ENCODE measurements at places on chromosomes 7 and 10.

- H3K36me3 ChIP-seq: no peaks in the 10 kb centered on the region
- H3K4me1 ChIP-seq: no peaks in the 10 kb centered on the region
Measured at GRCh38 chr10:101373063-101373462, 19.1 kb downstream of the BTRC start.

DNA sequence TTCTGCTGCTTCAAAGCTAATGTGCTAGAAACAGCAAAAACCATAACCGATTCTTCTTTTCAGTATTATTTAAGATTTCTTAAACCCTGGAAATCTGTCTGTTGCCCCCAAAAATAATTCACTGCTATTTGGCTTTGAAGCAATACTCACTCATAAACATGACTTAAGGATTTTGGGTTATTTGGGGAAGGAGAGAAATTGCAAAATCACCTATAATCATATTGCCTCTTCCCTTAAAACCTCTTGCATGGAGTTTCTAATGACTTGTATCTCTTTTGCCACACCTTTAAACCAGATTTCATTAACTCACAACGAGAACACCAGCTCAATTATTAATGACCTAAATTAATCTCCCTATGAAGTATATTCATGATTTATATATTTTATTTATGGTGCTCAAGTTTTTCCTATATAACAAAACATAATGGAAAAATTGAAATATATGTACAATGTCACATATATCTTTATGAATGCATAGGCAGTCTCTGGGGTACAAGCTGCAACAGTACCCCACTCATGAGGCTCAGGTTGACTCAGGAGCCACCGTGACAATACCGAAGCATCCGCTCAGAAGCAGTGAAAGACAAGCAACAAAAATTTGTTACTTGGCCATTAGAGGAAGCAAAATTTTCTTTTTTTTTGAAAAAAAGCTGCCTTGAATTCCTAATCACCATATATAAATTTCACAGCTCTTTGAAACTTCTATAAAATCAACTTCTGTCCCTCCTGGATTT is 3.0 kb downstream of the NAMPT start:
- H3K27ac ChIP-seq: no peak overlapping the region
- H3K4me1 ChIP-seq: peaks cover 64% of the 10 kb centered on the region
- peaks cover 12% of the 10 kb centered on the region for H3K36me3 ChIP-seq
- H3K4me3 ChIP-seq: no peak overlapping the region
- H3K27me3 ChIP-seq: no peaks in the 10 kb centered on the region

- DNase-seq: peak; percentile 64
- H3K4me1 ChIP-seq: no peaks in the 10 kb centered on the region
Measured at GRCh38 chr7:131623154-131623553, 66.7 kb upstream of the PODXL start.

- H3K4me1 ChIP-seq: no peaks in the 10 kb centered on the region
- DNase-seq: peak; percentile 46
- H3K36me3 ChIP-seq: no peaks in the 10 kb centered on the region
- H3K27ac ChIP-seq: no peak overlapping the region
- H3K4me3 ChIP-seq: no peak overlapping the region
Measured at GRCh38 chr10:29865700-29866355, 193.6 kb downstream of the JCAD start.

DNA sequence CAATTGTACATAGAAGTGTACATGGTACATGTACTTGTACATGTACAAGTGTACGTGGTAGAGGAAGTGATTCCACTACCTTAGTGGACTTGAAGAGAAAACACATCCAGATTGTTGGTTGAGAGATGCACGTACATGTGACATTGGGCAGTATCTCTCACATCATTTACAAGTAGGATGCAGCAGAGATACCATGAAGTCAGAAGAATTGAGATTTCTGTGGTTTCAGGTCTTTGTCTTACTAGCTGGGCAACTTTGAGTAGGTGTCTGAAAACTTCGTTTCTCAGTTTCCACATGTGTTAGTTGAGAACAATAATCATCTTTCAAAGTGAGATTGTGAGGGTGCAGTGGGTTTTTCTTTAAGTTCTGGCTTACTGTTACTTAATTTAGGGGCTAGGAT is 21.5 kb downstream of the CLDN12 start:
- no peaks in the 10 kb centered on the region for H3K36me3 ChIP-seq
- no peaks in the 10 kb centered on the region for H3K4me1 ChIP-seq
- DNase-seq: no peak
- no peak overlapping the region for H3K27ac ChIP-seq
- no peak overlapping the region for H3K4me3 ChIP-seq

- H3K4me3 ChIP-seq: no peak overlapping the region
- no peaks in the 10 kb centered on the region for H3K36me3 ChIP-seq
- H3K27me3 ChIP-seq: no peaks in the 10 kb centered on the region
Measured at GRCh38 chr7:122258971-122259370, 45.6 kb downstream of the FEZF1 start.

DNA sequence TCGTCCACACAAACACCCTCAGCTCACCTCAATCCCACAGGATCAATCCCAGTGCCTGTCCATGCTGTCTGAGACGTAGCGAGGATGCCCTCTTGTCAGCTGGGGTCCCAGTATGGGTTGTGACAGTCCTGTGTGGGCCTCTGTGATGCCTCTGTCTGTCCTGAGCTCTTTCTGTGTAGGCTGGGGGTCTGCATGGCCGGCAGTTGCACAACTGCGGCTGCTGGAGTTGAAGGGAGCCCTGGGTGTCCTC is 12.4 kb downstream of the ANTXRL start:
- H3K4me1 ChIP-seq: no peaks in the 10 kb centered on the region
- no peak overlapping the region for H3K27ac ChIP-seq
- no peak overlapping the region for H3K4me3 ChIP-seq
- H3K27me3 ChIP-seq: no peaks in the 10 kb centered on the region
- H3K36me3 ChIP-seq: no peaks in the 10 kb centered on the region

DNA sequence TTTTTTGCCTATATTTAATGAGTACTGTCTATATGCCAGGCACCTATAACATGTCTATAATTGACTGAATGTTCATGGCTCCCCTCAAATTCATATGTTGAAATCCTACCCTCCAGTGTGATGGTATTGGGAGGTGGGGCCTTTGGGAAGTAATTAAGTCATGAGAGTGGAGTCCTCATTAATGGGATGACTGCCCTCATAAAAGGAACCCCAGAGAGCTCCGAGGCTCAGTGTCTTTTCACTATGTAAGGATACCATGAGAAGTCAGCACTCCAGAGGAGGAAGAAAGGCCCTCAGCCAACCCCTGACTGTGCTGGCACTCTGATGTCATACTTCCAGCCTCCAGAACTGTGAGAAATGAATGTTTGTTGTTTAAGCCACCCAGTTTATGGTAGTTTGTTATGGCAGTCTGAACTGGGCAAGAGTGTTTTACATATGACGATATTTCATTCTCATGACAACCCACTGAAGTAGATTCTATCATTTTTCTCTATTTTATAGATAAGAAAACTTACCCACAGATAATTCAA is 61.1 kb upstream of the PCGF5 start:
- no peak overlapping the region for H3K27ac ChIP-seq
- no peaks in the 10 kb centered on the region for H3K27me3 ChIP-seq
- H3K4me1 ChIP-seq: peaks cover 14% of the 10 kb centered on the region
- DNase-seq: no peak

GRCh38 chr7:55202150-55202913 is 162.8 kb upstream of the LANCL2 start:
- H3K27me3 ChIP-seq: no peaks in the 10 kb centered on the region
- peaks cover 90% of the 10 kb centered on the region for H3K36me3 ChIP-seq
- no peak overlapping the region for H3K27ac ChIP-seq

DNA sequence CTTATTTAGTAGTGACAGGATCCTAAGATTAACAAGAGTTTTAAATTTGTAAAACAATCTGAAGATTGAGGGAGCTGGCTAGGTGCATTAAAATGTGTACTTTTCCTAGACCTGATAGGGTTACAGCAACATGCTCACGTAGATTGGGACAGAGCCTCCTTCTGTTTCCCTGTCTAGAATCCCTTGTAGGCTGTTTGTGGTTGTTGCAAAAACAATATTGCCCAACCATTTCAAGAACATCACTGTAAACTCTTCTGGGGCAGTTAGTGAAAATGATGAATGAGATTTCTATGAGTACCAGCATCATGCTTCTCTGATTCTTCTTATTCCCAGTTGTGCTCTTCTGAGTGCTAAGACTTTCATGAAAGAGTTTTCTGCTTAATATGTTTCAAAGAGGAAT is 14.7 kb upstream of the CPED1 start:
- peaks cover 24% of the 10 kb centered on the region for H3K36me3 ChIP-seq
- H3K4me1 ChIP-seq: no peaks in the 10 kb centered on the region
- no peaks in the 10 kb centered on the region for H3K27me3 ChIP-seq
- no peak overlapping the region for H3K4me3 ChIP-seq

GRCh38 chr7:107684947-107685463 is 24.4 kb downstream of the SLC26A4 start:
- H3K36me3 ChIP-seq: no peaks in the 10 kb centered on the region
- no peaks in the 10 kb centered on the region for H3K27me3 ChIP-seq
- H3K27ac ChIP-seq: no peak overlapping the region
- no peaks in the 10 kb centered on the region for H3K4me1 ChIP-seq
- DNase-seq: no peak
- H3K4me3 ChIP-seq: no peak overlapping the region

- DNase-seq: peak; percentile 31
- no peak overlapping the region for H3K4me3 ChIP-seq
- H3K4me1 ChIP-seq: peaks cover 17% of the 10 kb centered on the region
- H3K27me3 ChIP-seq: no peaks in the 10 kb centered on the region
- no peak overlapping the region for H3K27ac ChIP-seq
Measured at GRCh38 chr10:88226071-88226659, 357.0 kb downstream of the RNLS start.

DNA sequence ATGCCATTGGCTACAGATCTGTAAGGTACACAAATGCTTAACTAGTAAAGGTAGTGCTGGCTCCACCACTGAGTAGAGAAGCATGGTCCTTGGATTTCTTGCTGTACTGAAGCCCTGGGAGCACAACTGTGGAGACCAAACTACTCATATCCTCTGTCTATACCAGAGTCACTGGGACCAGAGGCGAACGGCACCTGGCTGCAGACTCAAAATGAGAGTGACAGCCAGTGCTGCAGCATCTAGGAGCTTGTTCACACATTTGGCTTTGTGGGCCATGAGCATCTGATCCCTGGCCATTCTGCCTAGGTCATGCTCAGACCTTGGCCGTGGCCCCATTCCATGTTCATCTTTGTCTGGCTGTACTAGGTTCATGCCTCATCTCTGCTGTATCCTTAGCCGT is 31.9 kb downstream of the LRRC18 start:
- no peaks in the 10 kb centered on the region for H3K4me1 ChIP-seq
- DNase-seq: no peak
- H3K4me3 ChIP-seq: no peak overlapping the region
- H3K36me3 ChIP-seq: no peaks in the 10 kb centered on the region

- no peak overlapping the region for H3K4me3 ChIP-seq
- no peak for DNase-seq
- H3K27me3 ChIP-seq: no peaks in the 10 kb centered on the region
- H3K36me3 ChIP-seq: no peaks in the 10 kb centered on the region
Measured at GRCh38 chr10:19658131-19658530, 158.1 kb upstream of the PLXDC2 start.

DNA sequence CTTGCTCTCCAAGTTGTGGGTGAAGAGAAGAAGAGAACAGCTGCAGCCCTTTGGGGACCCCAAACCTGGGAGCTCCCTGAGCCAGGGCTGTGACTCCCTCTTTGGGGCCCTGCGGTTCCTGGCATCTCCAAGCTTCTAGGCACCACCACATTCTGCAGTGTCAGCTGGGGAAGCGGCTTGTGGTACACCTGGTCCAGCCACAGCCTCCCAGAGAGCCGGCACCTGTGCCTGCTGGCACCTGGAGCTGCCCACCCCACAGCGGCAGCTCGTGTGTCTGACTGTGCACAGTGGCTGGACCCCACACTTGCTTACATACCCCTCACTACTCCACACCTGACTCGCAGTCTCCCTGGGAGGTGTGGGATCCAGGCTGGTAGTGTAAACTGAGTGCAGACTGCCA is 23.5 kb downstream of the FAM241B start:
- H3K27me3 ChIP-seq: no peaks in the 10 kb centered on the region
- H3K27ac ChIP-seq: no peak overlapping the region
- no peaks in the 10 kb centered on the region for H3K36me3 ChIP-seq
- H3K4me3 ChIP-seq: no peak overlapping the region

- H3K4me1 ChIP-seq: no peaks in the 10 kb centered on the region
- DNase-seq: no peak
- no peak overlapping the region for H3K27ac ChIP-seq
Measured at GRCh38 chr10:10722422-10722821, 295.2 kb upstream of the CELF2 start.

- DNase-seq: no peak
- no peaks in the 10 kb centered on the region for H3K27me3 ChIP-seq
- no peaks in the 10 kb centered on the region for H3K36me3 ChIP-seq
- H3K4me1 ChIP-seq: no peaks in the 10 kb centered on the region
- H3K4me3 ChIP-seq: no peak overlapping the region
Measured at GRCh38 chr7:141203586-141203985, 129.7 kb downstream of the TMEM178B start.

DNA sequence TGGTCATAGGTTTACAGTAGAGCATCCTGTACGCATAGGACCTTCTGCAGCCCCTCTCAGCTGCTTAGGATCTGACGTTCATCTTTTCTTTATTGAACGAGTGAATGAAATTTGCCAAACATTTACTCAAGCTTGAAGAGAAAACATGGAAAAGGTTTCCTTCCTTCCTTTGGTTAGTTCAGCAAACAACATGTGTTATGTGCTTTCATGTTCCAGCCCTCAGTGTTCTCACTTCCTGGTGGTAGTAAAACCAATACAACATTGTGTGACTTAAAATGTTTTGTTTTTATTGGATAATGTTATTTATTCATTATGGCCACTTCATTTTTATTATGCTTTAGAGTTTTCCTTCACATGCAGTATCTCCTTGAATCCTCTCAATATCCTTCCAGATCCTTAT is 1.4 kb upstream of the CDCA7L start:
- H3K27ac ChIP-seq: peak overlapping the region; percentile 86
- no peaks in the 10 kb centered on the region for H3K27me3 ChIP-seq
- H3K4me3 ChIP-seq: no peak overlapping the region
- no peak for DNase-seq
- no peaks in the 10 kb centered on the region for H3K36me3 ChIP-seq

GRCh38 chr7:49635800-49636199 is 137.6 kb upstream of the VWC2 start:
- no peak for DNase-seq
- no peak overlapping the region for H3K4me3 ChIP-seq
- H3K27ac ChIP-seq: no peak overlapping the region
- no peaks in the 10 kb centered on the region for H3K36me3 ChIP-seq
- H3K4me1 ChIP-seq: no peaks in the 10 kb centered on the region
- no peaks in the 10 kb centered on the region for H3K27me3 ChIP-seq
